ENCODE measurements at places on chromosomes 12 and 14. TPM values are rescaled to one million over a fixed set of nuclear protein-coding genes. Genes with fewer than 3 reads are reported as not detected.

DNA sequence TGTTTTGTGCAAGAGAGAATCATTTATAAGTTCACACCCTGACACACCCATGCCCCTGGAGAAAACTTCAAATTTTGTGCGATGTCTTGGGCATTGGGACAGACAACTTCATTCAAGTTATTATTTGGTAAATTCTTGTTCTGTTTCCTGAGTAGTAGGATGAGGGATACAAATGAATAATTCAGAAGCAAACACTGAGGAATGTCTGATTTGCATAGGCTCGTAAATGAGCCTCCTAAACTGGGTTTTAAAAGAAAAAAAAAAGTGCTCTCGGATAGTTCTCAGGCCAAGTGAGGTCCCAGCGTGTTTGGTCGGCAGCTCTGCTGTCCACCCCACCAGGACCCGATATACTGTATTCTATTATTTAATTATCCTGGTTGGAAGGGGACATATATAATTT is 134.7 kb upstream of the CPM start:
- DNase-seq, result no peak

DNA sequence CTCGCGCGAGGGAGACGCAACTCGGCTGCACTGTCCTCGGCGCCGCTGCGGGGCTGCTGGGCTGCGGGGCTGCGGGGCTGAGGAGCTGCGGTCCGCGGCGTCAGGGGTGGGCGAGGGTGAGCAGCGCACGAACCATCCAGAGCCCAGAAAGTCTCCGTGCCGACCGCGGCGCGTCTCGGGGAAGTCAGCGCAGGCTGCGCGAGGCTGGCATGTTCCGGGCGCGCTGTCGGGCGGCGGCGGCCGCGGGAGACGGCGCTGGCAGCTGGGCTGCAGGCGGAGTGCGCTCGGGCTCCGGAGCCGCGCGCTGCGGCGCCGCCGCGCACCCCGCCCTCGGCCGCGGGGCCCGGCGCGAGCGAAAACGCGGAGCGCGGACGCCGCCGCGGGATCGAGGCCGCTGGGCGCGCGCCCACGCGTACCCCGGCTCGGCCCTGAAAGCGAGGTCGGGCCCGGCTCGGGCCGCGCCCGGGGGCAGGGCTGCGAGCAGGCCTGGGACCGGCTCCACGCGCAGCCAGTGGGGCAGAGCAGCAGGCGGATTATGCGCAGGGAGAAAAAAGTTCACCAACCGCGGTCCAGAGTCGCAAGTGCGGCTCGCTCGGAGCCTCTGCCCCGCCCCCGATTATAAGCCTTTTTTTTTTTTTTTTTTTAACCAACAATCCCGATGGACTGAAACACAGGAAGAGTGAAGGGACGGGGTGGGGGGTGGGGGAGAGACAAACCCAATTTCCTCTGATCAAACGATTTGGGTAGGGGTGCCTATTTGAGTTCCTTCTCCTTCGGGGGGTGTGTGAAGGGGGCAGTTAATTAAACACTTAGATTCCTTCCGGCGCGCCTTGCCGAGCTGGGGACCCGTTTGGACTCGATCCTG is at the start of gene PRICKLE1:
Gene PRICKLE1, minus strand, starts transcription at position 282 of the 865 bp plus-strand sequence. CDS start 117,230 bp downstream, outside the sequence.
- peak; percentile 65 for DNase-seq

GRCh38 chr12:5562581-5562980 is 130.7 kb downstream of the NTF3 start:
- no peak for DNase-seq

GRCh38 chr12:5612556-5613410 is 180.9 kb downstream of the NTF3 start:
- no peak for DNase-seq

DNA sequence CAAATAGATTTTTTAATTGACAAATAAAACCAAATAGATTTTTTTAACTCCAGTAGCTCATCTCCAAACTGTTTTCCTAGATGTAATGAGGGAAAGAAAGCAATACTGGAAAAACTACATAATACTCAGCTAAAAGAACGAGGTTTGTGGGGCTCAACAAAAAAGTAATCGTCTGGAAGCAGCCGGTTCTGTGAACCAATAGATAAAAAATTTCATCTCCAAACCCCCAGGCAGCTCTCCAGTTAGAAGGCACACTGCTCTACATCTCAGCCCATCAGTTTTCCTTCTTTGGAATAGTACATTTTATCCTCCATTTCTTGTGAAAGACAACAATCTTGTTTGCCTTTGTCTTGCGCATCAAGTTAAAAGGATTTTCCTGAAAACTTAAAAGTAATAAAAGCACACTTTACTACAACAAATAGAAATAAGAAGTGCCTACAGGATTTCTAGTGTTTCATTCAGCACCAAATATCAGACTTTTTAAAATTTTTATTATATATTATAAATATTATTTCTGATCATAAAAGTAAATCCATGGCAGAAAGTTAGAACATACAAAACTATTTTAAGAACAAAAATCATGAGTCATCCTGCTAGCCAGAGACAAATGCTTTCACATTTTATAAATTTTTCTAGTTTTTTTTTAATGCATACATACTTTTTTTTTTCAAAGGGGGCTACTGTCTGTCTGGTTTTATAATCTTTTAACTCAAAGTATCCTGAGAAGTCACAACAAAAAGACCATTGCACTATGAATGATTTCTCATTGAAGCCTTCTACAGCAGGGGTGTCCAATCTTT is 67.7 kb downstream of the EPS8 start:
- no peak for DNase-seq

TMED8 gene
- total RNA-seq, result 25.0 TPM

GRCh38 chr12:31011336-31011735 is 62.3 kb upstream of the DDX11 start:
- no peak for DNase-seq

EIF2S1 gene
- total RNA-seq, result 299 TPM

- no peak for DNase-seq
These were observed 27.8 kb downstream of the CNOT2 start for GRCh38 chr12:70271025-70271424.

DNA sequence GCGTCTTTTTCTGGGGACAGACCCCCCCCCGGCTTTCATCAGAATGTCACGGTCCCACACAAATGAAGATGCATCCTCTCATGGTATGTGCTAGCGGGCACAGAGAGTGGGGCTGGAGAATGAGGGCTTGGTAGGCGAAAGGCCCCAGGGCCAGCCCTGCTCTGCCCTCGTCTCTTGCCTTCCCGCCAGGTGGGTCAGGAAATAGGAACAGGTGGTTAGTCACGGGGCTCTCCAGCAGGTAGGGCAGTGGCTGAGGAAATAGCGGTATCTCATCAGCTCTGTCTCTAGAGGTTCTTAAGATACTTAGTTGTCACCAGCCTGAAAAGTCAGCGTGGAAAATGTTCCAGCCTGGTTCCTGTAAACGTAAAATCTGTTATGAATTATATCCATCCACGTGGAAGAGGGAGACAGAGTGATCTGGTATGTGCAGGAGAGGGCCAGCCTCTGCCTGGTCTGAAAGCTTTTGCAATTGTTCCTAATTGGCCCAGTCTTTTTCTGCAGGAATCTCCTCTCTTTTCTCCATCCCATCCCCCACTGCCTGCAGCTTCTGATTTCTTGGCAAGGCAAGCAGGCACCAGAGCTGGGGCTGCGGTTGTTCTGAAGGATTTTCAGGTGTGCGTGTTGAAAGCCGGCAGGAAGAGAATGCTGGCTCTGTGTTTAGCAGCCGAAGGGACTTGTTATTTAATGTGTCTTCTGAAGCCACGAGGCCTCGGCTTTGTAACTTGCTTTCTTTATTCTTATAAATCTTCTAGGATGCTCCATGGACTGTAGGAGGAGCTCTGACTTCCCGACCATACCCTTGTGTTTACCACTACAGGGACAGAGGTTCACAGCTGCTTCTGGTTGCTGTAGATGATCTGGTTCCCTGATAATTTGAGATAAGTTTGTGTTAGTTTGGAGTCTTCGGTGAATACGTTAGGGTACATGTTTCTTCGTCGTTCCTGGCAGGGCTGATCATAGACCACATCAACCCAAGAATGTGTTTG is 131.1 kb downstream of the CACNA1C start:
- DNase-seq, result no peak

TWF1 gene
- 24.4 TPM for total RNA-seq

DNA sequence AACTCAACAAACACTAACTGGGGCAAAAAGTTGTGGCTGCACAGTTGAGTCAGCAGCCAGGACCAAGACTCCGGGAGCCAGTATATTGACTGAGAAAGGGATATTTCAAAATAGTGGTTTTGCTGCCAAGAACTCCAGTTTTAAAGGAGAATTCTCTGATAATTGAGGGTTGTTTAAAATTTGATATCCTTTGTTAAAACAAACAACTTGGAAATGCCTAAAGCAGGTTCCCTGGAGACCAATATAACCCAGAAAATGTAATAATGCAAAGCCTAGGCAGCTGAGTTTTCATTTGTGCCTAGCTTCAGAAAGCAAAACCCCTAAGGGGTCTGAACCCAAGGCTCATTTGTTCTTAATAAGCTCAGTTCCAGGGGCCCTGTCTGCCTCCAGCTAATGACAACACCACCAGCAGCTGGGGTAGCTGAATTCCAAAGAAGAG is 311.7 kb upstream of the CCDC196 start:
- DNase-seq, result no peak

- DNase-seq, result no peak
These were observed 23.0 kb upstream of the ITGA5 start for GRCh38 chr12:54442099-54442498.

RASSF9 gene
- not detected for total RNA-seq

RPL10L gene
- total RNA-seq, result not detected

DNA sequence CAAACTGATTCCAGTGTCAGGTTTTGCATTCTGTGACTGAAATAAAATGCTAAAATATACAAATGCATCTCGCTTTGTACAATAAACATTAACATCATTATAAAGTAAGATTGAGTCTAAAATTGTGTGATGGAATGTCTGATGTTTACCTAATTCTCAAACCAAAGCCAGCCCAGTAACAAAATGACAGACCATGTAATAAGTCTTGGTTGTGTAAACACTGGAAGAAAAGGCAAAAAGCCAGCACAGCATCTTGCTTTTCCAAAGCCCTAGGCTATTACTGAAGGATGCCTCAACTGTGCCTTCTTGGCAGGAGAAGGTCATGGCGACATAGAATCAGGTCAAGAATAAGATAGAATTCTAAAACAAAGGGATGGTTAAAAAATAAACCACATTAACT is 169.6 kb downstream of the EGLN3 start:
- no peak for DNase-seq

DNA sequence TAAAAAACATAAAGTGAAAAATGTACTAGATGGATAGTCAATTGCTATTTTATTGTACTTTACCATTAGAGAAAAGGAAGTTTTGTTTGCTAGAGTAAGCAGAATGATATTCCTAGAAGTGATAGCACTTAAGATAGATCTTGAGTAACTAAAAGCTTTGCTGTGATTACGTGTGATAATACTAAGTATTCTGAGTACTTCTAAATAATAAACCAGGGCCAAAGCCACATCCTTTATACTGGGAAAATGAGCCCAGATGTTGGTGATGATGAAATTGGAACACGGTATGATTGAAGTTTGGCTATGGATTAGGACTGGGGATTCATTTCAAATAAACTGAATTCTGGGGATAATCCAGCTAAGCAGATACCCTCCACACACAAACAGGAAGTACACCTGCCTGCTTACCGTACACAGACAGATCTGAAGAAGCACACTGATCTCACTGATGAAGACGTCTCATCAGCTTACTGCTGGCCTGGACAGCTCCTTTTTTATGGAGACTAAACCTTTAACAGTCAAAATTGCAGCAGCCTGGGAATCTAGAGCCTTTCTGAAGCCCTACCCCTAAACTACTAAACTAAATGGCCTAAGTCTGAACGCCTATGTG is 199.8 kb downstream of the LRFN5 start:
- DNase-seq, result no peak

AQP2 gene
- not detected for total RNA-seq

DNA sequence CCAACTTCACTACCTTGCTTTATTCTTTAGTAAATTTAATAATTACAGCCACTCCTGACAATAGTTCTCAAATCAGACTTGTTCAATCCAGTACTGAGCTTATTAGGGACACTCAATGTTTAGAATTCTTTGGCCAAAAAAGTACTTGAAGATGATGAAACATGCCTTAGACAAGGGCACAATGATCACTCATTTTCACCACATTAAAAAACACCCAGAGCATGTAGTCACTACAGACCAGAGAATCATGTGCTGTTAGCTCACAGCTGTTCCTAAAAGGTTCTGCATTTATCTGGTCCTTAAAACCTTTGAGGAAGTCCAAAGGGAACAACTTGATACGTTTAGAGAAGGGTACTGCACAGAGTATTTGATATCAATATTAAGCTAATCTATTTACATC is 98.7 kb downstream of the INSM2 start:
- no peak for DNase-seq

- DNase-seq, result no peak
These were observed 17.2 kb upstream of the BDKRB2 start for GRCh38 chr14:96187216-96188031.

DNA sequence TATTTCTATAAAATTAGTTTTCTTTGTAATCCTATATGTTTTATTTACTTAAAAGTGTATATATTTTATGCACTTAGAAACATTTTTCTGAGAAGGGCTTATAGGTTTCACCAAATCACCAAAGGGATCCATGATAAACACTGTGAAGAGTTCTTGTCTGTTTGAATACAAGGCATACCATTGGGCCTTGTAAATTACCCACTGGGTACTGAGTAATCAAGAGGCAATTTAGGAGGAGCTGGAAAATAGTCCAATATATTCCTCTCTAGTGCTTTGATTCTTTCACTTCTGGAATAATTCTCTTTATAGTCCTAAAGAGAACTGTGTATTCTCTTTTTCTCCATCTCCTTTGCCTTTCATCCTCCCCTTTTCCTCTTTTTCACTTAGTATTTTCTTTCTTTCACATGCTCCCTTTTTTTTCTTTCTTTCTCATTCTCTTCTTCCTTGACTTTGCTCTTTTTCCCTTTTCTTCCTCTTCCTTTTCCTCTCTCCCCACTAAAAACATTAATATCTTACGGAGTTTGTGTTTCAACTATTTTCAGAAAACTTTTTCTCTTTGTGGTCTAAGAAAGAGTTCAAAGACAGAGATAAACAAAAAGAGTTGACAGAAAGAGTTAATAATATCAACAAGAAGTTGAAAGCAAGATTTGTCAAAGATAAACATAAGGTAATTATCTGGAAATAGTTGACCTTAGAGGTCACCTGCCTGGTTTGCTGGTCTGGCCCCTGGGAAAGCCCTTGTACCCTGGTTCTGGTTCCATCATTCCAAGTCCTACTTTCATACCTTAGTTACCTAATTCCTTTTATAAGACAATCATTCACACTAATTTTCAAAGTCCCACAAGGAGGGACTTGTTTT is 435.3 kb downstream of the RAD51B start:
- no peak for DNase-seq

- no peak for DNase-seq
These were observed 217.9 kb downstream of the PAX9 start for GRCh38 chr14:36879558-36879957.

DCN gene
- not detected for total RNA-seq
